ENCODE measurements at places on chromosomes 12 and 14. TPM values are rescaled to one million over a fixed set of nuclear protein-coding genes. Genes with fewer than 3 reads are reported as not detected.

DNA sequence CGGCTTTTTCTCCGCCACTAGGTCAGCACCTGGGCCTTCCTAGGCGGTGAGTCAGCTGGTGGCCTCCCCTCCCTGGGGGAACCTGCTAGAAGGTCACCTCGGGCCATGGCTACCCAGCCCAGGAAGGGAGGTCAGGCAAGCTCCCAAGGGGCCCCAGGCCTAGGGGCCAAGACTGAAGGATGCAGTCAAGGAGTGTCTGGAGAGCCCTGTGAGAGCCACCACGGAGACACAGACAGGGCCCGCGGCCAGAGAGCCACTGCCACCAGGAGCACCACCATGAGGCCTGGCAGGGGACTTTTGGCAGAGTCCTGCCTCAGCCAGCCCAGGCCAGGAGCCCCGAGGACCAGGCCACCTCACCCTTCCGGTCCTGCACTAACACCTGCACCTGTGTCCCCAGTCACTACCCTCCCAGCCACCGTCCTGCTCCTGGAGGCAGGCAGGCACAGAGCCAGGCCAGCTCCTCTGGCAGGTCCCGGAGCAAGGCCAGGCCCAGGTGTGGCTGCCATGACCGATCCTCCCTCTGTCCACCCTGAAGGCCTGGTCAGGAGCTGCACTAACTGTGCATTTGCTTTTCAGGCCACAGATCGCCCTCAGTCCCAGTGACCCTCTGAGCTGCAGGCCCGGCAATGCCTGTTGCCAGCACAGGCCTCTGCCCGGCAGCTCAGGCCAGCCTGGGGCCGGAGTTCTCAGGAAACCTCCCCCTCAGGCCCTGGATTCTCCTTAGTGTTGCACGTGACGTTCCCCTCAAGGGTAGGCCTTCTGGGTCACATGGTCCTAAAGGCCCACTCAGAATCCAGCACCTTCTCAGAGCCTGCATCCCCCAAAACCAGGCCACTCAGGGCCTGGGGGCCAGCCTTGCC is 6.9 kb downstream of the PHETA1 start:
- no peak for DNase-seq

DNA sequence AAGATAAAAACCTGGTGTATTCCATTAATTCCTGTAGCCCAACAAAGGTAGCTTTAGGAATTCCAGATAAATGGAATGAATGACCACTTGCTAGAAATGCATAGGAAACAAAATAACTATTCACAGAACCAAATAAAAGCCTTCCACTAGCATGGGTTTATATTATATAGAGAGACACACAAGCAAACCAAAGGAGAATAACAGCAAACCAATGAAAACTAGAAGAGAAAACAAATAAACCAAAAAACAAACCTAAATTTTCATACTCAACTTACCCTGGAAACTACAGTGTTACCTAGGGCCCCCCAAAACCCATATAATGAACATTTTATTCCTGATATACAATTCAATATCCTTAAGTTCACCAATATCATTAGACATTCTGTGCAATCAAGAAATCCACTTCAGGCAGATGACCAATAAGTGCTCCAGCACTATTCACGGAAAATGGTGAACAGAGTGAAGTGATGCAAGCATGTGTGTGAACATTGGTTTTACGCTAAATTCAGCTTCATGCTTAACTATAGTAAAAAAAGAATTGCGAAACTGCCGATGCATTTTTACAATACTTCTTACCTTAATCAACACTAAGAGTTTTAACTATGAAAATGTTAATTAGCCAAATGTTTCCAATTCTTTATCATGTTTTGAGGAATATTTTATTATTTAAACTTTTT is 1108.4 kb upstream of the TMEM132C start:
- no peak for DNase-seq

- DNase-seq, result no peak
These were observed 216.1 kb downstream of the SLC38A4 start for GRCh38 chr12:46609674-46610073.

- DNase-seq, result no peak
These were observed 5.3 kb downstream of the SLC41A2 start for GRCh38 chr12:104952816-104953215.

GRCh38 chr14:101174980-101175606 is 271.6 kb upstream of the RTL1 start:
- DNase-seq, result no peak

DNA sequence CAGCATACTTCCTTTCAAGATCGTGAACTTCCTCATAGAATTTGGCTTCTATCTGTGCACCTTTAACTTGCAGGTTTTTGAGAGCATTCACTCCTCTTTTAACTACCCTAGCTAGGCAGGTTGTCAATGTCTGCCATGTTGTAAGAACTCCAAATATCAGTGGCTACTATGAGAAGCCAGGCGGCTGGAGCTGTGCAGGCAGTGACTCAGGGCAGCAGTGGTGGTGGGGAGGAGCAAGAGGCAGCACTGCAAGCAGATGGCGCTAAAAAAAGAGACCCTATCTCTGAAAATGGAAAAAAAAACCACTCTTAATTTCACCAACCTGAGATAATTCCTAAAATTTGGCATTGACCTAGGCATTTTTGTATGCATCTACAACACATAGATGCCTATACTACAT is 28.5 kb downstream of the YARS2 start:
- no peak for DNase-seq

DNA sequence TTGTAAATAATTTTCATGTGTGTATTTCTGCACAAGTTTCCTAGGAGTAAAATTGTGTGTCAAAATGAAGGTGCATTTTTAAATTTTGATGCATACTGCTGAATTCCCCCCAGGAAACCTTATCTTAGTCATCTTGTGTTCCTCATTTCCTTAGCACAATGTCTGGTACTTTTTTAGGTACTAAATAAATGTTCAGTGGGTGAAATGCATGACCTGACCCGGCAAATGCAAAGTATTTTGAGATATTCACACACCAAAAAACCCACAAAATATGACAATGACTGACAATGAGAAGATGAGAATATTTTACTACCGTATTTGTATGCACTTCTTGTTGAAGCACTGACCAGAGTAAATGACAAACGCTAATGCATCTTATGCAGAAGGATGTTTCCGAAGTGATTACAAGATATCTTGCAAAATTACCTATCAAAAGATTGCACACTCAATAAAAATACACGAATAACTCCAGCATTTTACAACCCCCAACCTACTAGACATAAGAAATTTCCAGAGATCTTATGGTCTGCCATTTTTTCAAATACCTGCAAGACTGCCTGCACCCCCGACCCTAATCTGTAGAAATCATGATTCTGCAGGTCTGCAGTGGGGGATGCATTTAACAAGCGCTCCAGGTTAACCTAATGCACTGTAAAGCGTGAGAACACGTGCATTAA is 895 bp upstream of the PRKAB1 start:
- no peak for DNase-seq

DNA sequence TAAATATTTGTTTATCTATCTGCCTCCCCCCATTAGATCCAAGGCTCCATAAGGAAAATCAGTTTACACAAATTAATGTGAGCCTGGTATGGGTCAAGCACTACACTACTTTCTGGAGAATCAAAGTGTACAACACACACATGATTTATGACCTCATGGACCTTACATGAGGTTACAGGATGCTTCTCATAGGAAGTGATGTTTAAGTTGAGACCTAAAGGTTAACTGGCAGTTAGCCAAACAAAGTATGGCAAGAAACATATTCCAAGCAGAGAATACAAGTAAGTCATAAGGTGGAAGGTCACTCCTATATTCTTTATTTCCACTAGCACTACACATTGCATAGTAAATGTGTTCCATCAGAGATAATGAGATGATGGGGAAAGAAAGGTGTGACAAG is 39.2 kb downstream of the OSBPL8 start:
- no peak for DNase-seq

- no peak for DNase-seq
These were observed 156.8 kb upstream of the HIF1A start for GRCh38 chr14:61538464-61539022.

DNA sequence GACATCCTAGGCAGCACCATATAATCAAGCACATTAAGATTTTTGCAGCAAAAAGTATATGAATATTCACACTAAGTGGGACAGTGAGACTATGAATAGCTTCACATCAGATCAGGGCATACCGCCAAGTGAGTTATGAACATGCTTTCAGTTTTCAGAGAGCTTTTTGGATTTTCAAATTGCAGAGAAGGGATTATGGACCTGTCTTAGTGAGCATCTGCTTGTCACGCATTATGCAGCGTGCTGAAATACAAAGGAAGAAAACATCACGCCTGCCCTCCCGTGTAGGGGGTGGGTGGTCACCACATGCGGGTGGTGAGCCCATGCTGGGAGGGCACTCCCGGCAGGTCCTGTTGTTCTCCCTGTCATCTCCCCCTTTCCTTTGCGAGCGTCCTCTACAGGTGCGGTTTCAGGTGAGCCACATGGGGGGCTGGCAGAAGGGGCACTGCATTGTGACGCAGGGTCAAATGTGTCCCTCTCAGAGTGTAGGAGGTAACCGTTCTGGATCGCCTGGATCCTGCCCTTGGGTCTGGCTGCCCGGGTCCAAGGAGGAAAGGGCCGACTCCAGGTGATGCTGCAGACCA is 42.6 kb downstream of the TRAF3 start:
- no peak for DNase-seq

DNA sequence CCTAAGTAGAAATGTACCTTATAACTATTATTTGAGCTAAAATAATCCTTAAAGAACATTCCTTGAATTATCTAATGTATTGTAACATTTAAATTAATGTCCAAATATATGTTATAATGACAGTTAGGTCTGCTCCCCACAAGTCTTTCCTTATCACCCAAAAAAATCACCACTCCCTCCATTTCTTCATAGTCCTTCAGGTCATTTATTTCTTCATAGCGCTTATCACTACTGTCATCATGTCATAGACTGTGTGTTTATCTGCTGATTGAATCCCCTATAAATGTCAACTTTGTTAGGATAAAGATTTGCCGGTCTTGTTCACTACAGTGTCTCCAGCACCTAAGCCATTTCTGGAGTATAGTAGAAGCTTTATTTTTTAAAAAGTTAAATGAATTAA is 12.0 kb downstream of the LUM start:
- no peak for DNase-seq

- DNase-seq, result no peak
These were observed 990 bp downstream of the FERMT2 start for GRCh38 chr14:52949711-52950409.

GRCh38 chr14:24051789-24052655 is at the start of gene CARMIL3:
TSS of gene CARMIL3 (plus strand) at chr14:24052009. CDS start at chr14:24052154, 145 bp downstream.
- peak; percentile 85 for DNase-seq

The KITLG gene
- total RNA-seq, result 8.1 TPM

The LRTM2 gene
- total RNA-seq, result 0.66 TPM

The MMP14 gene
- 83.9 TPM for total RNA-seq

The TOMM20L gene
- not detected for total RNA-seq

The TBC1D30 gene
- total RNA-seq, result 2.3 TPM

The NAB2 gene
- 16.5 TPM for total RNA-seq

The TAS2R30 gene
- total RNA-seq, result 1.7 TPM

The KLRD1 gene
- total RNA-seq, result 0.16 TPM

Data from WTC11 (cell line).